ENCODE measurements at places on chromosomes 5 and 9.
A peak's percentile ranks its signal among the peaks of the same experiment; 100 is the strongest.

GRCh38 chr5:135076801-135077200 is 42.8 kb upstream of the PITX1 start:
- DNase-seq = no peak

- DNase-seq = no peak
These were observed 125.8 kb upstream of the KLF4 start for GRCh38 chr9:107615321-107615720.

- DNase-seq = no peak
These were observed 21.8 kb downstream of the DMAC1 start for GRCh38 chr9:7777771-7778170.

GRCh38 chr5:66666778-66667177 is 70.6 kb downstream of the MAST4 start:
- no peak for DNase-seq

- no peak for DNase-seq
These were observed 69.6 kb downstream of the NR2F1-AS1 start for GRCh38 chr5:93511445-93511844.

DNA sequence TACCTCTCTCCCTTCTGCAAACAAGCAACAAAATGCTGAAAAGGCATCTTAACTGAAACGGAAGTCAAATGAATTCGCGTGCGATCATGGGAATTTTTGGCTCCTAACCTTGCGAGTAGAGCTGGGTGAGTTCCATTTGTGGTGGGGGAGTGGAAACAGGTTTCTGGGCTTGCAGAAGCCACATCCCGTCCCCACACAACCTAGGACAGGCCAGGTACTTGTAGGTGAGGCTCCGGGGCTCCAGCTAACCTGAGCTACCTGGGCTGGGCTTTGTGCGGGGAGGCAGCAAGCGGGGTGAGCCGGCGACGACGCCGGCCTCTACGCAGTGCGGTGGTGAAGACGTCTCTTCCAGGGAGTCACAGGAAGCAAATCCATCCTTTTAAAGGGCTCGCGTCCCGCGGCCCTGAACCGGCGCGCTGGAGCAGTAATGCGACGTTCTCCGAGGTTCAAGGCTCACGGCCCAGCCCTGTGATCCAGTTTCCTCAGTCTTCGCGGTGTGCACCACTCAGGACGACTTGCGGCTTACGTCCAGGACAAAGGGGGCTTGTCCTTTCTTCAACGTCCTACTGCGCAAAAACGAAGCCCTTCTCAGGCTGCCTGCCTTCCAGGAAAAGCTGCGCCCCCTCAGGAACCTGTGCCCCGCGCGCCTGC is 567 bp upstream of the SPIN1 start:
- DNase-seq = peak; percentile 22

DNA sequence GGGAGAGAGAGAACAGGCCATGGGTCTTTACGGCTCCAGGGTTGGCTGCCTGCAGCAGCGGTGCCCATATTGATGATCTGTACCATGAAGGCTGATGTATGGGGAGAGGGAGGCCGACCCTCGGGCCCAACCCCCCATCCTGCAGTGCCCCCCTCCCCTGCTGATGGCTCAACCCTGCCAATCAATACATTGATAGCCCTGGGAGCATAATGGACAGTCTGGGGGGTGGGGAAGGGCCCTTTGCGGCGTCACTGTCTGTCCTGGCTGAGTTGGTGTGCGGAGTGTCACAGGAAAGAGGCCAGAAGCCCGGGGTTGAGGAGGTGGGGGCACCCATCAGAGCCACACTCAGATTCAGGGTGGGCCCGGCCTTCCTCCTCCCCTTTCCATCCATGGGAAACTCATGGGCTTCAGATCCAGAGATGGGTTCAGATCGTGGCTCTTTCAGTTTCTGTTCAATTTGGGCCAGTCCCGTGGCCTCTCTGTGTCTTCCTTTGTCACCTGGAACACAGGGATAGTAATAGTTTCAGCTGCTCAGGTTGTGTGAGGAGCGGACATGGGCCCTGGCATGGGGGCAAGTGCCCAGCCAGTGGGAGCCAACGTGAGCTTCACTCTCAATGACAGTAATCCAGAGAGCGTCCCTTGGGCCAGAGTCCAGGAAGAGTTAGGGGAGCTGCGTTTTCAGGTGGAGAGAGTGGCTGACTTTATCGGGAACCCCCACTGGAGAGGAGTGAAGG is 9.5 kb downstream of the FGF18 start:
- DNase-seq = no peak

DNA sequence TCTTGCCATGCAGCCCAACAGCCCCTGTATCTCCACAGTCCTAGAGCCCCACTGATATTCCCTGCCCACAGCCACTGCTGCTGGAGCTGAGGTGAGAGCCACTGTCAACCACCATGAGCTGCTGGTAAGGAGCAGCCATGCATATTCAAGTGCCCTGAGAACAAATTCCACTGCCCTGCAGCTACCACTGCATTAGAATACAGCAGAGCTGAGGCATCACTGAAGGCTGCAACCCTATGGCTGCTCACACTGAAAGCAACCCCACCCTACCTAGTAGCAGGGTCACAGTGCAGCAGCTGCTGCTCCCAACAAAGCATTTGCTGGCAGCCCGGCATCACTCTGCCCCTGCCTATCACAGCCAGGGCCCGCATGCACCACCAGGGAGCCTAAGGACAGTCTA is 68.6 kb downstream of the SKIC3 start:
- DNase-seq = no peak

DNA sequence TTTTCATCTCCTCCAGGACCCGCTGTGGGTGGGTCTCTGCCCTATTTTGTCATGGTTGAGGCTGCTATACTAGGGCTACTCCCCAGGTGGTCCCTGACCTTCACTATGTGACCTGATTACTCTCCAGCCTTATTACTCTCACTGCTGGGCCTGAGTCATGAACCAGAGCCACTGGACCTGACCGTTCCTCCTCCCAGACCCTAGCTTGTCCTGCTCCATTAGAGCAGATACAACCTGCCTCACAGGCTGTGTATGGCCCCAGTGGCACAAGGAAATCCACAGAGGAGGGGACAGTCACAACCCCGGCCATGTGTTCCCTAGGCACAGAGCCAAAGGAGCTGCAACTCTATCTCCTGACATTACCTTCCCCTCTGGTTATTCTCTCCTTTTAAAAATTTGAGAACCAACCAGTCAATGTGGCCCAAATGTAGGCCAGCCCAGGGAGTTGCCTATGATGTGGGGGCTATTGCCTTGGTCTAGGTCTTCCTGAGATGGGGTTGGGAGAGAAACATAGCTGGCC is 96.0 kb upstream of the FSTL4 start:
- no peak for DNase-seq

DNA sequence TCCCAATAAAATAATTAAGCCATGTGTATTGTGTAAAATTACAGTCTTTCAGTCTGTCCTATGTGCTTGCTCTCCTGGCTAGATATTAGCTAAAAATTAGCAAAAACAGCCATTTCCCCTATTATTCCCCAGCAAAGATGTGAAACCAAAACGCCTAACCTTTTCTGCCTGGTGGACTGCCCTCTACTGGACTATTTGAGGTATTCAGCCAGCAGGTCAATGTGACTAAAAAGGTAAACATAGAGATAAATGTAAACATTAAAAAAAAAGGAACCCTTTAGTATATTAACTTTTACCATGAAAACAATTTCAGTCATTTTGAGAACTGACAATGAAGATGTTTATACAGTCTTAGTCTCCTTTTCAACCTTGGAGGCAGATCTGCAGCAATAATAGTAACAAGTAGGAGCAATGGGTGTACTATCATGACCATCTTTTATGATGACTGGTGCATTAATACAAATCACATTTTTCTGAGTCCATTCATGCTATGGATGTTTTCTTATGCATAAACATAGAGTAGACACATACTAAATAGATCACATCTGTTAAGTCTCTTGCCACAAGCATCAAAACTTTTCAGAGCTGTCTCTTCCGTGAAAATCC is 10.1 kb downstream of the ATG12 start:
- DNase-seq = no peak

GRCh38 chr9:5813824-5814223 is 19.1 kb downstream of the ERMP1 start:
- DNase-seq = no peak

DNA sequence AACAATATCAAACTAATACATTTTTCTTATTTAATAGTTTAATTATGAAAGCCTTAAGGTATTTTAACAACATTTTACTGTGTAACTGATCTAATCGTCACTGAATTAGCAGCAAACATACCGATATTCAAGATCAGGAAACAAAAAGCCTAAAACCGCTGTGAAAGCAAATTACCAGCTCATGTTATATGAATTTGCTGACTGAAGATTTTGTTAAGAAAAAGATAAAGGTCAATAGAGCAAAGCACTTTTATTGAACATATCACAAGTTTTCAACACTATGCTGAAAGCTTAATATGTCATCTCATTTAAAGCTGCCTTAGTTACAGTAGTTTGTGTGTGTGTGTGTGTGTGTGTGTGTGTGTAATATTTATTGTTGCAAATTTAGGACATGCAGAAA is 1634.9 kb upstream of the NUDT12 start:
- DNase-seq = no peak

GRCh38 chr9:75950998-75951397 is 60.5 kb downstream of the PCSK5 start:
- no peak for DNase-seq

- no peak for DNase-seq
These were observed 274.3 kb downstream of the AOPEP start for GRCh38 chr9:95000821-95001220.

DNA sequence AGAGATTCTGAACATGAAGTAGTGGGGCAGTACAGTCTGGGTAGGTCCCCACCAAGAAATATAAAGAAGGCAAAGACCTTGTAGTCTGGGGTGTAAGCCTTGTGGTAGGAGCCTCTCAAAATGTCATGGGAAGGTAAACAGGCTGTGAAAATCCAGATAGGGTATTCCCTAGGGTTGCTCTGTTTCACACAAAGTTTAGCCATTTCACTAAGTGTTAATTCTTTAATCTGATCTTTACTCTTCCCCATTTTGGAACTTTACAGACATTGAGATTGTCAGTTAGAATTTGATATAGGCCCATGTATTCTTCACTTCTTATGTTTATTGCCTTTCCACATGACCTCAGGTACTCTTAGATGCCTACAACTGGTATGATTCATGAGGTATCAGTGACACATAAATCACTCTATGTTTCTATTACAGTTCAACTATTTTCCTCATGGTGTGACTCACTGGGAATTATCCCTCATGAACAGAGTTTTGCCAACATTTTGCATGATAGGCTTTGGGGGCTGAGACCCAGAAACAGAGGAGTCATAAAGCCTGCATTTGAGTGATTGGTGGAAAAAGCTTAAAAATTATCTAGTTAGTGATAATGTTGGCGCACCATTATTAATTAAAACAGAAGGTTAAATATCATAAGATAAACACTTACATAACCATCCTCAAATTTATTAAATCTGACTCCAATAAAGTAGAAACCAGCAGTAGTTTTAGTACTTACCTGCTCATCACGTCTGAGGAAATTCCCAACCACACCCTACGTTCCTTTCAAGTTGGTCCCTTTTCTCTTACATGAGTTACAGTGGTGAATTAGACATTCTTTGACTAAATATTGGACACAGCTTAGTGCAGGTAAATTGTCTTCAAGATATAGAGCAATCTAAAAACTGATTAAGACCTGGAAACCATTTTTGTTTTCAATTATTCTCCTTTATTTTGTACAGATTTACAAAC is 399.8 kb upstream of the MEF2C start:
- DNase-seq = no peak

DNA sequence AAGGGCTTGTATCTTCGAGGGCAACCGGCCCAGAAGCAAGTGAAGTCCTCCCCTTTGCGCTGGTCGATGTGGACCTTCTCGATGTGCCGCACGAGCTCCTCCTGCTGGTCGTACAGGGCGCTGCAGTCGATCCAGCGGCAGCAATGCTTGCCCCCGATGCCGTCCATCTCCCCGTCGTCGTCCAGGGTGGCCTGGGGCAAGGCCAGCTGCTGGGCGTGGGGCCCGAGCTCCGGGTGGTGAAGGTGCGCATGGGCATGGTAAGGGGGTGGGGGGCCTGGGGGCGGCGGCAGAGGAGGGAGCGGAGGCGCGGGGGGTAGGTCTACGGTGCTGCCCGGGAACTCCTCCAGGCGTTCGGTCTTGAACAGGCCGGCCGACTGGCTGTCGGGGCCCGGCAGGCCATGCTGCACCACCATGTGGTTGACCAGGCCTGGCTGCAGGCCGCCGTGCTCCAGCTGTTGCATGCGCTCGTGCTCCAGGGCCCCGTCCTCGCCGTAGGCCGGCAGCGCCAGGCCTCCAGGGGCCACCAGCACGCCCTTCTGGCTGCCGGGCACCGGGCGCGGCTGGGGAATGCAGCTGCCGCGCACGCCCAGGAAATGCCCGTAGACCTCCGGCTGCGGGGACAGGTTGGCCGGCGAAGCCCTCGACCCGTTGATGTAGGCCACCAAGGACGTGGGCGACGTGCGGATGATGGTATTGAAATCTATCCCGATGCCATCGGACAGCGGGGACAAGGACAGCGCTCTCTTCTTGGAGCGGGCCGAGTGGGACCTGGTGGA is 181.8 kb downstream of the GLIS3 start:
- DNase-seq = peak; percentile 18

DNA sequence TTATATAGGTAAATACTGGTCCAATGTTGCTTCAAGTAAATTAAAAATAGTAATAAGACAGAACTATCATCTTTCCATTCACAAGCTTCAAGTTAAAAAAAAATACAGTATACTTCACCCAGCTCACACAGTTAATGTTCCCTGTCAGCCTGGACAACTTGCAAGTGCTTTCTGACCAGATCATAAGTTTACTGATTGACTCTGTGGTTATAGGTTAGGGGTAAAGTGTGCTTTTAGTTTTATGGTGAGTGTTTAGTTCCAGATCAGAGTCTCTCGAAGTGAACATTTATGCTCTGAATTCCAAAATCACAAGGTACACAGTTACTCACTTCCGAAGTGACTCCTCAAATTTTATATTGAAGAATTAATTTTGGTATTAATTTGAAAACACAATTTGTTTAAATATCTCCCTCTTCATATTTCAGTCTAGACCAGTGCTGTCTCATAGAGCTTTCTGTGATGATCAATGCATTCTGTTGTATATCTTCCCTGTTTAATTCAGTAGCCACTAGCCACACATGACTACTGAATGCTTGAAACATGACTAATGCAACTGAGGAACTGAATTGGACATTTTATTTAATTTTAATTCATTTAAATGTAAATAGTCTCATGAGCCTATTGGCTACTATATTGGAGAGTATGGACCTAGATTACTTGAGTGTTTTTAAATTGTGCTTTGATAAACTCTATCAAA is 90.7 kb downstream of the MEF2C start:
- DNase-seq = no peak

- no peak for DNase-seq
These were observed 84.7 kb upstream of the TNFAIP8 start for GRCh38 chr5:119270960-119271757.

GRCh38 chr5:55308254-55308836 is 556 bp downstream of the MTREX start:
- no peak for DNase-seq

DNA sequence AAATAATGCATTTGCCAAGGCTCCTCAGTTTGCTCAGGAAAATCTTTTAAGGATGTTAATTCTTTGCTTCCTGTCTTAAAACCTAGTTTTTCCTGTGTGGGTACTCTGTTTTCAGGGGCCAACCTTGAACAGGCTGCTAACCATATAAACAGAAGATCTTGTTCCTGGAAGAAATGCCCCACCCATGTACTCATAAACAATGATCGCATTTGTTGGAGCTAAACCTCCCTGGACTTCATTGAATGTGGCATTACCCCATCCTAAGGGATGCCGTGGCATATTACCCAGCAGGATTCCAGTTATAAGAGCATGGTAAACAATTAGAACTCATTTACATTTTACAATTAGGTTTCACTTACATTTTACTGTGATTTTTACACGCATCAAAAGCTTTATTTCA is 436.0 kb downstream of the ZNF608 start:
- DNase-seq = no peak

All from activated CD4-positive, CD25-positive, alpha-beta regulatory T cell (primary cell).